ENCODE measurements at places on chromosomes 2 and 18.
A peak's percentile ranks its signal among the peaks of the same experiment; 100 is the strongest.

GRCh38 chr2:61233581-61233980 is 71.6 kb downstream of the C2orf74 start:
- no peak for DNase-seq

DNA sequence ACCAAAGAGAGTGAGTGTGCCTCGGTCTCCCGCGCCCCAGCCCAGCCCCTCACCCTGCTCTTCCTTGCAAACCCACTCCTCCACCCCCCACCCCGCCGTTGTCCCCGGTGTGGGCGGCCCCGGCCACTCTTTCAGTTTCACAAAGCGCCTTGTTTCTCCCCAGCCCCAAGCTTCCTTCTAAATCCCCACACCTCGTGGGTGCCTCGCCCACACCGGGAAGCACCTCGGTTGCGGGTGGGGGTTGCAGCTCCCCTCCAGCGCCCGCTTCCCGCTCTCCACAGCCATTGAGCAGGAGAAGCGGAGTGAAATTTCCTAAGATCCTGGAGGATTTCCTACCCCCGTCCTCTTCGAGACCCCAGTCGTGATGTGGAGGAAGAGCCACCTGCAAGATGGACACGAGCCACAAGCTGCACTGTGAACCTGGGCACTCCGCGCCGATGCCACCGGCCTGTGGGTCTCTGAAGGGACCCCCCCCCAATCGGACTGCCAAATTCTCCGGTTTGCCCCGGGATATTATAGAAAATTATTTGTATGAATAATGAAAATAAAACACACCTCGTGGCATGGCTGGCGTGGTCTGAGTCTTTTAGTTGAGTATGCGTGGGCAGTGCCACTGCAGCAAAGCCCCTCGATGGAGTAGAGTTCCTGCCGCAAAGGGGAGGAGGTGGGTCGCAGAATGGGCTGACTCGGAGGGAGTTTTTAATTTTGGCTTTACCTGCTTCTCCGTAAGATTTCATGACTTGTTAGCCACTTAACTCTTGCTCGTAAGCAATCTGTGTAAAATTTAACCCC is 848 bp downstream of the TMSB10 start:
- DNase-seq = no peak

DNA sequence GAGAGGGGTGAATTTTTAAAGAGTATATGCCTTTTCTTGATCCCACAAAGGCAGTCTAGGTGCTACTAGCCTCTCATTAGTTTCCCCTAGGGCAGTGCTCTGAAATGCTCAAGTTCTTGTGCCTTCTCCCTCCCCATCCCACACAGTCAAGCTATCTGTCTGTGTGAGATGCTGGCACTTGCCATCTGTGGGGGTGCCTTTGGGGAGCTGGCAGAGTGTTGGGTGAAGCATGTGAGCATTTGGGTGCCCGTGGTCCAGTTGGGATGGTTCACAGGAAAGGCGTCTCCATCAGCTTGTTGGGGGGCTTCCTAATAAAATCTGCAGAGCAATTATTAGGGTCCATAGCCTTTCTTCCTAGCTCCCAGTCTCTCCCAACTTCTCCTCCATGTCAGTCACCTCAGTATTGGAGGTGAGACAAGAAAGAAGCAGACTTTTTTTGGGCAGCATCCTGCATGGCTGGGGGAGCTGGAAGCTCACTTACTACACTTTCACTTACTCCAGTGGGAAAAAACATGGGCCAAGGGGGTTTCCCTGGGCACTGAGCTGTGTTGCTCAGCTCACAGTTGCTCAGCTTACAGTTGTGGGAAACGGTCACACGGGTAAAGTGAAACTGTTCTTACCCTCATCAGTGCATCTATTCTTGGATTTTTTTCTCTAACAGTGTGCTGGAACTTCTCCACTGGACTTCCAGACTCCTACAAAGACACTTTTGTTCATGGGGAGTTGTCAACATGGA is 29.3 kb downstream of the COLEC11 start:
- no peak for DNase-seq

DNA sequence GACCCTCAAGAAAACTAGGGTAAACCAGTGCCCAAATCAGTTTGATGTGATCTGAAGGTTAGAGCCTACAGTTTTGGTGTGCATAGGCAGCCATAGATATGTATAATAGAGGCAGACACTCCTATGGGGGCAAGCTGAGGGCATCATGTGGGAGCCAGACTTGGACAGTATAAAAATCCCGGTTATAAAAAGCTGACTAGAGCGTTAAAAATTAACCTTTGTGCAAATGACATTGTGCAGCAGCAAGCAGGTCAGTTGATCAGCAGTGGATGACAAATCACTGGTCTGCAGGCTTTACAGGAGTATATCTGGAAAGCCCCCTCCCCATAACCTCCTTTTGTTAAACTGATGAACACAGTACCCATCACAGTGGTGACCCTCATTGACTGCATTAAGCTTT is 107.8 kb downstream of the CTNNA2 start:
- no peak for DNase-seq

DNA sequence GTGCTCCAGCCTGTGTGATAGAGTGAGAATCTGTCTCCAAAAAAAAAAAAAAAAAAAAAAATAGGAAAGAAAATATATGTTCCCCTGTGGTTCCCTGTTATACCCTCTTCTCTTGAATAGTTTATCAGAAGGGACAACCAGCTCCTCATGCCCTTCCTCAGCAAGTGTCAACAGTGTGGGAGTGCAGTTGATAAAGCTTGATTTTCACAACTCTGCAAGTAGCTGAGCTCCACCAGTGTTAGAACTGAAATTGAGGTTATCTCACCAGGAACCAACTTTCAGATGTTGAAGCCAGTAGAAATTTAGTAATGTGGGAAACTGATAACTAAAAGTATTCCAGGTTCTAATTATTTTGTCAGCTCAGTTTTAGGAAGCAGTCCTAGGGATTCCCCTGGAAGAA is 25.1 kb downstream of the NEDD4L start:
- no peak for DNase-seq

DNA sequence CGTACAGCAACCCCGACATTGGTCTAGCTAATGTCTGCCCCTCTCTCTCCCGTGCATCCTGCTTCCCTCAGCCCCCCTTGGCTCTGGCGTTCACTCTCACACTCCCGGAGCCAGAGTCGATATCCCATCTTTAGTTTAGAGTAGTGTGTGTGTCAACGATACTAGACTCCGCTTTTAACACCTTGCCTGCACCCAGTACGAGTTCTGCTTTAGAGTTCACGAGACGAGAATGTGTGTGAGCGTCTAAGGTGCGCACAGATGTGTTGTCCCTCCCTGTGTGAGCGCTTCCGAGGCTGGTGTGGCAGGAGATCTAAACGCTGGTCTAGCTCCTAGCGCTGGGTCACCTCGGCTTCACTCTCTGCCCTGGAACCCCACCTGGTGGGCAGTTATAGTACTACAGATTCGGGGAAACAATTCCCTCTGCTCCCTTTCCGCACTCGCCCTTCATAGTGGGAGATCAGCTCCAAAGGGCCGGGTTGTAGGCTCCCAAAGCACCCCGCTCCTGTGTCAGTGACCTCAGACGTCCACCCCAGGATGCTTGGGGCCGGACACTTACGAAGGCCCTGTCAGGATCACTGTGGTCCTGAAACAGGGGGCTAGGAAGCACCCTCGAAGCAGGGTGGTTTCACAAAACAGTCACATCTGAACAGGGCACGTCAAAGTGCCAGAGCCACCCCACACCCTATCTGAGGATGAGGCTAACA is 2.6 kb upstream of the CYP26B1 start:
- peak; percentile 77 for DNase-seq

DNA sequence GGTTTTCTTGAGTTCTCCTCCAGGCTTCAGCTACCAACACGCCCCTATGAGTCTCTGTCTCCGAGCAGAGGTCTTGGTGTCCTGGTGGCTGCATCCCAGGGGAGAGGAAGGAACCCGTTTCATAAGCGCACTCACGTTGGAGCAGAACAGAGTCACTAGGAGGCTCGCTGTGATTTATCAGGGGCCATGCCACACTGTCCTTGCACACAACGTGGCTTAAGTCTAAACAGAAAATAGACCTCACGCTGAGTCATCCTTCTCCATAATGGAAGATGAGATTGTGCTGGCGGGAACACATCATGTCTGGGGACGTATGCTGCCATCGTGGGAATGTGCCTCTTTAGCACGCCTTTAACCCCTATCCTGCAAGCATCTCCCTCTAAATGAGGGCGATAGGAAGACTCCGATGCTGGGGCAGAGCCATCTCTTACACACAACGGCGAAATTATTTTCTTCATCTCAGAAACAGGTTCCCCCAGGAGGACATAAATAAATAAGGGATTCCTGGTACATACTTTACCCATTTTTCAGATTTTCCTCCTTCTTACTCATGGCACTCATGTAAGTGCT is 211.4 kb downstream of the KLHL29 start:
- DNase-seq = peak; percentile 74

DNA sequence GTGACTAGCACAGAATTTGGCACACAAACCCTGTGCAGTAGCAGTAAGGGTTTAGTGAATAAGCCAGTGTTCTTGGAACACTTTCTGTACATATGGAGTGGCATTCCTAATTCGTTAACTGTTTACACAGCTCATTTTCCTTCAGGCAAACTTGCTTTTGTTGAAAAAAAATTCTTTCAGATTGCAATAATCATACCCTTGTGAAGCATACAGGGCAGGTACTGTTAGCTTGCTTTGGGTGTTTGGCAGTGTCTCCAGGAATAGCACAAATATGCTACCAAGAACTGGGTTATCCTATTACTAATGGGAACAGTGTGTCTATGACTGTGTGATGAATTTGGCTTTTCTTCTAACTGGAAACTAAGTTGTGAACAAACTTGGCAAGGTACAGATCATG is 33.4 kb downstream of the UGP2 start:
- DNase-seq = peak; percentile 60

- DNase-seq = no peak
Observed at GRCh38 chr18:24368749-24369148, 28.9 kb downstream of the OSBPL1A start.

- no peak for DNase-seq
Observed at GRCh38 chr2:218234521-218234920, 17.5 kb downstream of the ARPC2 start.

DNA sequence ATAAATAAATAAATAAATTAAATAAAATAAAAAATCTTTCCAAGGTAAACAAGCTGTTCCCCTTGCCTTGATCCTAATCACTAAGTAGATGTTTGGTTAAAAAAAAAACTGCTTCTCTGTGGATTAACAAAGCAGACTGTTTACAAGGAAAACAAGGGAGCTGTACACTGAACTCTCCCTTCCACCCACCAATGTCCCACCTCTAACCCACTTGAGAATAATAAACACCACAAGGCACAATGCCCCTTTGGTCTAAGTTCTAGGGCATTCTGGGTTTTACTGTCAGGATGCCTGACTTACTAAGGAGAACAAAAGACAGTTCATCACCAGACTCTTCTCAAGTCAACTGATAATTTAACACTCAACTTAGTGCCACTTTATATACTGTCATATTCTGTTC is 83.5 kb downstream of the NCKAP1 start:
- DNase-seq = no peak

Data from RPMI7951 (cell line).